Neural crest cell (in vitro differentiated cells): ENCODE measurements at places on chromosomes 5 and 9.

DNA sequence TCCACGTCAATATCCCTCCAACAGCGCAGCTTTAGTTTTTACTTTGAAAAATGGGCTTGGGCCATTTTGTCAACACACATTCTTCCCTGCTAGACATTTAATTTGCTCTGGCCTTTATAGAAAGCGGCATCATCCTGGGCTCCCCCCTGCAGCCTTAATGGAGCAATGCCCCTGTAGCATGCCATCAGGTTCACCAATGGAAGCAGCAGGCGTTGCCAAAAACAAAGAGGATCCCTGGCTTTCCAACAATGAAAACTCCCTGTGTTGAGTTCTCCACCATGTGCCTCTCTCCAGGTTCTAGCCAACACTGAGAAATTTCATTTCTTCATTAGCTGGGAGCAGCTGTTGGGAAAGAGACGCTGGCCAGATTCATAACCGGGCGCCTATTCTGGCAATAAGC lies 139.5 kb downstream of the ZNF622 start:
- DNase-seq: no peak

GRCh38 chr5:137718611-137719010 lies 17.3 kb downstream of the KLHL3 start:
- no peak for DNase-seq

DNA sequence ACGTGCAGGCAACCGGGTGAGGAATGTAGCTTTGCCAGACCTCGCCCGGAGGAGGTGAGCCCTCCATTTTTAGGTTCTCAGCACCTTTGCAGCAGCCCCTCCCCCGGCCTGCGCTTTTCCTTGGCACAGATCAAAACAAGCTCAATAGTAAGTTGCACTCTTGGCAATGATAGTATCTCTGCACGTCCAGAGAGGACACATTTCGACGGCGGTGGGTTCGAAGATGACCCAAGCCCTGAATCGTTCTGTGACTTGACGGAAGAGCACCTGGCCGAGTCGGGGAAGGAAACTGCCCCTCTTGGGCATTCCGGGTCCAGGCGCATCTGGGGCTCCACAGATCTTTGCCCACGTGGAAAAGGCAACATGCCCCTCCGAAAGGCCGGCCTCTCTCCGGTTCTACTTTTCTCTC lies 904 bp downstream of the GDNF start:
- DNase-seq: no peak

DNA sequence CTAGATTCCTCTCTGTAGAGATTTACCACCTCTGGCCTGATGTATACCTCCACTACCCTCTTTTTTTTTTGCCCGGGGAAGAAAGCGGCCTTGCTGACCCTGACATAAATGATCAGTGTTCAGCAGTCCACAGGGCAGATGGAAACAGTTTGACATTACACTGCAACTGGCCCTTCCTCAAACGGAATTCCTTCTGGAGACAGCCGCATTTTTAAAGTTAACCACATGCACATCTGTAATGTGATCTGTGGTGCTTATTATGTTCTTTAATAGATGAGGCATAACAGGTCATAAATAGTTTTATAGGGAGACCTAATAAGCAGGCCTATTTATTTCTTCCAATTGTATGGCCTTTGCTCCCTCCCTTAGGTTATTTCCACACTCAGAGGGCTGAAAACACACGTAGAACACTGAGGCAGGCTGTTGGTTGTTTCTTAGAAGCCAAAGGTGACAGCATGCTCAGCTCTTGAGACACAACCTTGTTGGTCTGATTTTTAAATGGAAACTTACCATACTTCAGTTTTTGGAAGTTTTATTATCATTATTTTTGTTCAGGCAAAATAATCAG lies 84.0 kb upstream of the APC start:
- DNase-seq: no peak

DNA sequence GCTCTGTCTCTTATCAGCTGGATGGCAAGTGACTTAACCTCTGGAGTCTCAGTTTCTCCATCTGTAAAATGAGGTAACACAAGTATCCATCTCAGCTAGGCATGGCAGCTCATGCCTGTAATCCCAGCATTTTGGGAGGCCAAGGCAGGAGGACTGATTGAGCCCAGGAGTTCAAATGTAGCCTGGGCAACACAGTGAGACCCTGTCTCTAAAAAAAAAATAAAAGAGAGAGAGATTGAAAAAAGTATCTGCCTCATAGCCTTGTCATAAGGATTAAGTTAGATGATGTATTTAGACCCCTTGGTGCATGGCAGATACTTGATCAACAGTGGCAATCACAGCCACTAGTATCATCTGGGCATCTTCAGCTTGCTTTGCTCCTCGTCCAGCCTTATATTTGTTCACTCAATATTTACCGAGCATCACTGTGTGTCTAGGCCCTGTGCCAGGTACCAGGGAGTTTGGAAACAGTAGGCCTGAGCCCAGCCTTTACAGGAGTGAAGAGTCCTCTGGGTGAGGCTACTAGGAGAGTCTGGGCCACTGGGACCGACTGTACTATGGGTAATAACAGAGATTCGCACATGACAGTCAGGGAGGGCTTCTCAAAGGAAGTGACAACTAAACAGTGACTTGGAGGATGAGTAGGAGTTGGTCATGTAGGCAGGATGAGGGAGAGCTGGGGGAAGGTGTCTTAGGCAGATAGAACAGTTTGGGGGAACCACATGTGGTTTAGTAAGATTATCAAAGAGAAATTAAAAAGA lies 34.2 kb downstream of the CORO2A start:
- DNase-seq: no peak

GRCh38 chr5:76493190-76493837 lies 90.2 kb downstream of the IQGAP2 start:
- DNase-seq: no peak

- no peak for DNase-seq
Observed at GRCh38 chr5:176658817-176659511, 11.7 kb downstream of the TSPAN17 start.

- no peak for DNase-seq
Observed at GRCh38 chr5:82470185-82470994, 192.2 kb upstream of the RPS23 start.

- DNase-seq: no peak
Observed at GRCh38 chr9:15249981-15250380, 57.0 kb downstream of the TTC39B start.

- DNase-seq: peak; percentile 59
Observed at GRCh38 chr5:35089334-35090314, 41.9 kb upstream of the AGXT2 start.

- DNase-seq: no peak
Observed at GRCh38 chr5:130836729-130837649, 328.1 kb downstream of the HINT1 start.

- DNase-seq: no peak
Observed at GRCh38 chr5:161305601-161306000, 240.9 kb downstream of the GABRB2 start.

DNA sequence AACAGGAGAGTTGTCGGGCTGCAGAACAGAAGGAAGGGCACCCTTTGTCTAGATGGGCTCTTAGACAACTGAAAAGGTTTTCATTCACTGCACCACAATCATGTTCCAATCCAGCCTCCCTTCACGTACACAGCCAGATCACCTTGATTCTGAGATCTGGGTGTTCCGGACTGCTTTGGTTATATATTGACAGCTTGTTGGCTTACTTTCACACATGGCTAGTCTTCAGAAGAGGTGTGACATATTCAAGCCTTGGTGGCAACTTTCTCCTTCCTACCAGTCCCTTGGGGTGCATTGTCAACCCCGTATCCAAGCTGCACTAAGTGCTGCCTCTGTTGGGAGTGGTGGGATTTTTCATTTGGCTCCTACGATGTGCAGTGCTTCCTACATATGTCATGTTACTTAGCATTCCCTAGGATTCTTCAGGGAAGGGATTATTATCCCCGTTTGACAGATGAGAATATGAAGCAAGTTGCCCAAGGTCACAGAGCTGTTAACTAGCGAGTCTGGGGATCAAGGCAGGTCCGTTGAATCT lies 100.6 kb downstream of the LIFR start:
- DNase-seq: no peak

- no peak for DNase-seq
Observed at GRCh38 chr5:137808503-137809135, 54.5 kb upstream of the HNRNPA0 start.

- DNase-seq: peak; percentile 48
Observed at GRCh38 chr5:32076699-32077695, 97.1 kb downstream of the GOLPH3 start.

DNA sequence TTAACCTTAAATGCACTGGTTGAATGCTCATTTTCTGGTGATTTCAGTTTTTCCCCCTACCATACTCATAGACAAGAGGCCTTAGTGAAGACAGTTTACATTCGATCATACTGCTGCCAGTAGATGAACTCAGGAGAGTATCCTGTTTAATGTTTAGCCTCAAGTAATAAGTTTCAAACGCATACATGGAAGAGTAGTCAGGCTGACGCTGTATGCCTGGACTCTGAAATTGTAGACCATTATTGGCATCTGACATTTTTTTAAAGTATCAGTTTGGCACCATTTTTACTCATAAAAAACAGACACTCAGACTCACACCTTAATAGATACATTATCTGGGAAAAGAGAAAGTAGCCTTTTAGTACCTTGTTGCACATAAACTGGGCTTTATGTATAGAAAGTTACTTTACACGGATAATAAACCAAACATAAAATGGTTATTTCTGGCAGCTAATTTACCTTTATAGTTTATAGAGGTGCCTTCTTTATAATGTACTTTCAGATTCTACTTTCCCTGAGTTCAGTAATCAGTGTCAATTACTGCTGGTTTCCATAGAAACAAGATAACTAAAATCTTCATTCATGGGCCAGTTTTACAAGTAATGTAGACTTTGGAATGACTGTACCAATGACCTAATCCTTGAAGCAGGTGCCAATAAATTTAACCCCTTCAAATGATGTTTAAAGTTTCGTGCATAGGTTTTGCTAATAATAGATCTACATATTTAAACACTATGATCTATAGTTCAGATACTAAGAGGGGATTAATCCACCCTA lies 183.8 kb upstream of the ITGA1 start:
- DNase-seq: no peak

DNA sequence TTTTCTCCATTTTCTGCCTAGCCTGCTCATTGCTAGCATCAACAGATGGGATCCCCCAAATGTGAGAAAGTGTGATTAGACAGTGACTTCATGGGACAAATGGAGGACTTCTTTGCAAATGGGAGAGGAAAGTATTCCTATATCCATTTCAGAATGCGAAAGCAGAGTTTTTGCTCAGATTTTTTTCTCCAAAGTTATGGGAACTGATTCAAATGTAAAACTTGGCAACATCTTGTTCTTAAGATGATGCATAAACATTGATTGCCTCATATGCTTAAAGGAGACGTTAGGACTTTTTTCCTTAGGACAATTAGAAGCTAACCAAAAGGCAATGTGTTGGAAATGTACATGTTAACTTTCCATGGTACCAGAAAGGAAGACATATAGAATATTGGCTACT lies 704.3 kb upstream of the ZNF608 start:
- no peak for DNase-seq

DNA sequence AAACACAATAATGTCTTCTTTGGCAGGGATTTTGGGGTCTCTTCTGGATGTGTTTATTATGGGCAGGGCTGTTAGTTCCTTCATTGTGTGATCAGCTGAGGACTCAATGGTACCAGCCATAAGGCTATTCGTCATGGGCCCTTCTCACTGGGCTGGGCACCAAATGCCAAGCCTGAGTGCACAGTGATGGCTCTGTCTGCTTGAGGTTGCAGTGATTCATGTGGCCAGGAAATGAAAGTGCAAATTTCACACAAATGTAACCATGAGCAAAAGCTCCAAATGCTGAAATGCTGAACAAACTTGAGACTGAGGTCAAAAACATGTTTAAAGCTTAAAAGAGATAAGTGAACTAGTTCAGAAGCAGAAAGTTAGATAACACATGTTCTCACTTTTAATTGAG lies 191.0 kb downstream of the TARS1 start:
- DNase-seq: no peak

- DNase-seq: no peak
Observed at GRCh38 chr5:34699155-34700077, 43.3 kb downstream of the RAI14 start.

DNA sequence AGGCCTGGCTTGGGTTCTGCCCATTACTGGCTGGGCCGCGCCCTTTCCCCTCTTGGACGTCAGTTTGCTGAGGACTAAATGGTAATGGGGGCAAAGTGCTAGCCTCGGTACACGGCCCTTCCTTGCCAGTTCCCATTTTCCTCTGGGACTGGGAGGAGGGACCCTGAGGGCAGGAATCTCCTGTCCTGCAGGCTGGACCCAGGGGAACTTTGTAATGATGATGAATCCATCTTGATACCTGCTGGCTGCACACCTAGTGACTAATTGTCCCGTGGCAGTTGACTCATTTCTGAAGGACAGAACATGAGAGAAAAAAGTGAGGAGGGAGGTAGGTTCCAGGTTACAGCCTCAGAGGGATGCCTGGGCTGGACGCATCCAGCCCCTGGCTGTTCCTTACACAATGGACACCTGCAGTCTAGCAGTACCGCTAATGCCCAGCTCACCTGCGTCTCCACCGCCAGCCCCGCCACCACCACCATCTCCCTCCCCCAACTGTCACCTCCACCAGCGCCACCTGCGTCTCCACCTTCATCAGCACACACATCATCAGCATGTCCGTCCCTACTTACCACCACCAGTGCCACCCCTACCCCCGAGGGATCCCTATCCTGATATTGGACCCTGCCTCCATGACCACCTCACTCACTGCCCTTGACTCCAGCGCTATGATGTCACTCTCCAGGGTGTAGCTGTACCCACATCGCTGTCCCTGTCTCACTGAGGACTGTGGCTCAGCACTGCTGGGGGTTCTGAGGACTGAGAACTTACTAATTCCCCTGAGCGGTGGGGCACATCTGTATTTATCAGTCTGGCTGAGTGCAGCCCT lies 4.3 kb downstream of the CDHR2 start:
- no peak for DNase-seq
